ENCODE measurements at places on chromosomes 13 and 19.

- no peak for DNase-seq
These were observed 31.5 kb downstream of the ERCC5 start for GRCh38 chr13:102877303-102877702.

DNA sequence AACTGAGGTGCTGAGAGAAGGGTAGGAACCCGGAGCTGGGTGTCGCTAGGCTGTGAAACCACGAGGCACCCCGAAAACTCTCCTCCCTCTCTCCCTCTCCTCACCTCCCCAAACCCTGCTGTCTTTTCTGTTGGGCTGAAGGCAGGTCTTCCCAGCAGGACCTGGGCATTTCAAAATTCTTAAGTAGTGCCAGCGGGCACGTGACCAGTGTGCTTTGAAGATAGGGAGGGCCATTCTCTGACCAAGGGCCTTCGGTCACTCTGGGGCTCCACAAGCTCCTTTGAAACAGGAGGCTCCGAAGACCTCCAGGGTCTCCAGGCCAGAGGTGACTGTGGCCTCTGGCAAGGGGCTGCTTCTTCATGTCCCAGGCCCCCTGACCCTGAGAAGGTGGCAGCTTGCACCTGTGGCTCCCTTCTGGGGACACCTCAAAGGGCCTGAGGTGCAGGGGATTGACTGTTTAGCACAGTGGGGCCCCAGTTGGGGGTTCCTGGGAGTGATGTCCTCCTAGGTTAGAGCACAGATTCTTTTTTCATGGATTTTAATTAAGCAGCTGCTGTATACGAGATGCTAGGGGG, 48.3 kb downstream of the DNM2 start:
- DNase-seq = no peak

DNA sequence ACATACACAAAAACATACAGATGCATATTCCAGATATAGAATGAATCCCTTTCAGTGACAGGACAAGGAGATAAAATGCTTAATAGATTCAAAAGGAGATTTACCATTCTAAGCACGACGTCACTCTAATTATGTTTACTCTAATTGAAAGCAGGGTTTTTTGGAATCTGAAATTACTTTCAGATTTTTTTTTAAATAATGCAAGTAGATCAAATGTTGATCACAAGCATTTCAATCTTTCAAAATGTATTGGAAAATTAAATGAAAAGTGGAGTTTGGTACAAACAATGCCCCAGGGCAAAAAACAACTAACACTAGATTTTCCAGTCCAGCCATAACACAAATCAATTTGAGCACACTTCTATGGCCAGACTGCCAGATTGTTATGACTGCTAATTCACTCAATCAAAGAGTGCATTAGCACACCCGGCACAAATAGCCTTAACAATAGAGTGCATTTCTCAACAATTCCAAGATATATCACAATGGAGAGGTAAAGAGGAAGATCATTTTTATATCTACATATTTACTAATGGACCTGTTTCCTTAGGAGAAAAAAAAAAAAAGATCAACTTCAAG, 4.3 kb upstream of the DACH1 start:
- DNase-seq = no peak

- DNase-seq = no peak
These were observed 3.4 kb downstream of the CACNG6 start for GRCh38 chr19:53994811-53995210.

DNA sequence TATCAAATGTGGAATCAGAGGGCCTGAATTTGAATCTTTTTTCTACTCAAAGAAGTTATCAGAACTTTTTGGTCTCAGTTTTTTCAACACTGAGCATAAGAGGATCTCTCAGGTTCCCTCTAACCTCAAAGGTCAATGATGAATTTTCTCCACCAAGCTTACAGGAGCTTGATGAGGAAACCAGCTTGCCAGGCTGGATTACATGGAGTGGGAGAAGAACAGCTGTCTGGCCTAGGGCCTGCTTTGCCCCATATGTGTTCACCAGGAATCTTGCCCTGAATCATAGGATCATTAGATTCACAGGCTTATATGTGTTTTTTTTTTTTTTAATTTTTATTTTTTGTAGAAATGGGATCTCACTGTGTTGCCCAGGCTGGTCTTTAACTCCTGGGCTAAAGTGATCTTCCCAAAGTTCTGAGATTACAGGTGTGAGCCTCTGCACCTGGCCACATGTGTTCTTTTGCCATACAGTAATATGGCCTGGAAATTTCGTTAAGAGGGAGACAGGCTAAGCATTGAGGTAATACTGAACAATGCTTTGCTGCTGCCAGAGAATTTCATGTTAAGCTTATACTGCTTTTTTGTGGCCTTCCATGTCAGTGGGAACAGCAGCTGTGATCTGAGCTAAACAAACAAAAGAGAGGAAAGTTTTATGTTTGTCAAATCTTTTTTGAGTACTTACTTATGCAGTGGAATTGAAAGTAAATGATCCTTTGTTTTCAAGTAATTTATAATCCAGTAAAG, 110.6 kb downstream of the DNAJC3 start:
- no peak for DNase-seq

DNA sequence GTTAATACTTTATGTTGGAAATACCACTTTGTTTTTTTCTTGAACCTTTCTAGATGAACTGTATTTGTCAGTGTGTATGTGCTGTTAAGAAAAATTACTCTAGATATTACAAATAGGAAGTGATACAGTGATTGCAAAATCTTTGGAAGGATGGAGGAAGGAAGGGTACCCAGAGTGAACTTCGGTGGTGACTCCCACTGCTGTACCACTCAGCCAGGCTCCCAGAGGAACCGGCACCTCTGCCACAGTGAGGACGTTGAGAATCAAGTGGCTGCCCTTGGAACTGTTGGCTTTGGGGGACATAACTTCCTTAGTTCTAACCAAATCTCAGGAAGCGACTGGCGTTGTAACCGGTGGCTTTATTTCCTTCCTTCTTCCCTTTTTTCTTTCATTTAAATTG, 184.7 kb downstream of the PCCA start:
- no peak for DNase-seq

DNA sequence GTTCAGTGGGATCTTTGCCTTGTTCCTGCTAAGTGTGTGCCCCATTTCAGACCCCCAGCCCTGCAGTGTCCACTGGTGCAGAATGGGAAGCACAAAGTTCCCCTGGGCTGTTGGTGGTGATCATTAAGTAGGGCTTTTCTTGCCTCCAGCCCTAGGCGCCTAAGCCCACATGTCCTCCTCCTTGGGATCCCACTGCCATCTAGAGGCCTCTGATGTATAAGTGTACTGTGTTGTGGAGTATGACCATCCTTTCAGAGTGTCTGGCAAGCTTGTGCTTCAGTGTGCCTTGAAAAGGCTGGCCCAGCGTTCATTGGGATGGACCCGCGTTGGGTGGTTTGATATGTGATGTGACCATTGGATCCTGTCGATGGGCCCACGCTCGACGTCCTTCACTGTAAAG, 71.2 kb downstream of the WASF3 start:
- no peak for DNase-seq

- DNase-seq = no peak
These were observed 38.0 kb upstream of the TEX29 start for GRCh38 chr13:111282425-111282824.

- DNase-seq = peak; percentile 31
These were observed 24.6 kb upstream of the ZNF846 start for GRCh38 chr19:9793071-9793591.

- peak; percentile 16 for DNase-seq
These were observed 632.1 kb downstream of the DIAPH3 start for GRCh38 chr13:59531571-59532091.

GRCh38 chr19:10095622-10095947, 6.9 kb downstream of the ANGPTL6 start:
- DNase-seq = no peak

DNA sequence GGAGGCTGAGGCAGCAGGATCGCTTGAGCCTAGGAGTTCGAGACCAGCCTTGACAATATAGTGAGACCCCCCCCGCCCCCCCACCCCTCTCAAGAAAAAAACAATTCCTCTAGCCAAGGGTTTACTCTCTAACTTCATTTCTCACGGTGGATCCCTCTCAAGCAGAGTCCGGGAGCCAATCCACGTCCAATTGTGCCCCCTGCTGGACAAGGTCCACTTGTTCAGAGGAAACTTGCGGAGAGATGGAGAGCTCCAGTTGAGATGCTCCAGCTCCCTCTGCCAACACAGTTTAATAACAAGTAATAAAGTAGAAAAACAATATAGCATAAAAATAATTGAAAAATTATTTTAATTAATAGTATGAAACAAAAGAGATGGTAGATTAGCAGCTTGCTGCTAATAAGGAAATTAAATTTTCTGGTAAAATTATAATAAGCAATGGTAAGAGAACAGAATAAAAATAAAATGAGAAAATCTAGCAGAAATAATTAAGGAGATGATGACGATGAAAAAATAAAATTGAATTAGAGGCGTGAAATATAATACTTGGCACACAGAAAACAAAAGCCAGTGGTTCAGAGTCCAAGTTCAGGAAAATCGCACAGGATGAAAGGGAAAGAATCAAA, 14.5 kb upstream of the SIGLEC14 start:
- no peak for DNase-seq

GRCh38 chr19:17052439-17052838, 22.8 kb downstream of the HAUS8 start:
- no peak for DNase-seq

GRCh38 chr19:283395-283794, 7.8 kb downstream of the PLPP2 start:
- no peak for DNase-seq

DNA sequence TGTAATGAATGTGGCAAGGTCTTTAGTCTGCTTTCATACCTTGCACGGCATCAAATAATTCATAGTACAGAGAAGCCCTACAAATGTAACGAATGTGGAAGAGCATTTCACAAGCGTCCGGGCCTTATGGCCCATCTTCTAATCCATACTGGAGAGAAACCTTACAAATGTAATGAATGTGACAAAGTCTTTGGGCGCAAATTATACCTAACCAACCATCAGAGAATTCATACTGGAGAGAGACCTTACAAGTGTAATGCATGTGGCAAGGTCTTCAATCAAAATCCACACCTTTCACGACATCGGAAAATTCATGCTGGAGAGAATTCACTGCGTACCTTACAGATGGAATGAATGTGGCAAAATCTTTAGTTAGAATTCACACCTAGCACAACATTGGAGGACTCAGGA, 3.3 kb upstream of the ZNF880 start:
- no peak for DNase-seq

DNA sequence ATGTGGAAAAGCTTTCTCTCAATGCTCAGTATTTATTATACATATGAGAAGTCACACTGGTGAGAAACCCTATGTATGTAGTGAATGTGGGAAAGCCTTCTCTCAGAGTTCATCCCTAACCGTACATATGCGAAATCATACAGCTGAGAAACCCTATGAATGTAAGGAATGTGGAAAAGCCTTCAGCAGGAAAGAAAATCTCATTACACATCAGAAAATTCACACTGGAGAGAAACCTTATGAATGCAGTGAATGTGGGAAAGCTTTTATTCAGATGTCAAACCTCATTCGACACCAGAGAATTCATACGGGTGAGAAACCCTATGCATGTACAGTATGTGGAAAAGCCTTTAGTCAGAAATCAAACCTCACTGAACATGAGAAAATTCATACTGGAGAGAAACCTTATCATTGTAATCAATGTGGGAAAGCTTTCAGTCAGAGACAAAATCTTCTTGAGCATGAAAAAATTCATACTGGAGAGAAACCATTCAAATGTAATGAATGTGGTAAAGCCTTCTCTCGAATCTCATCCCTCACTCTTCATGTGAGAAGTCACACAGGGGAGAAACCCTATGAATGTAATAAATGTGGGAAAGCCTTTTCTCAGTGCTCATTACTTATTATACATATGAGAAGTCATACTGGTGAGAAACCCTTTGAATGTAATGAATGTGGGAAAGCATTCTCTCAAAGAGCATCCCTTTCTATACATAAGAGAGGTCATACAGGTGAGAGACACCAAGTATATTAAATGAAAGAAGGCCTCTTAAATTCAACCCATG, 34.4 kb downstream of the ZNF568 start:
- no peak for DNase-seq

GRCh38 chr19:43956827-43957226, 5.8 kb downstream of the ZNF221 start:
- DNase-seq = no peak

GRCh38 chr13:27489456-27489855, 39.1 kb upstream of the MTIF3 start:
- DNase-seq = no peak

- no peak for DNase-seq
These were observed 26.4 kb downstream of the DNM2 start for GRCh38 chr19:10744253-10744798.

GRCh38 chr13:36673838-36674326, at the start of gene SERTM1:
SERTM1 (plus strand) TSS chr13:36674020; CDS start chr13:36695079, 21,059 bp downstream.
- DNase-seq = no peak

DNA sequence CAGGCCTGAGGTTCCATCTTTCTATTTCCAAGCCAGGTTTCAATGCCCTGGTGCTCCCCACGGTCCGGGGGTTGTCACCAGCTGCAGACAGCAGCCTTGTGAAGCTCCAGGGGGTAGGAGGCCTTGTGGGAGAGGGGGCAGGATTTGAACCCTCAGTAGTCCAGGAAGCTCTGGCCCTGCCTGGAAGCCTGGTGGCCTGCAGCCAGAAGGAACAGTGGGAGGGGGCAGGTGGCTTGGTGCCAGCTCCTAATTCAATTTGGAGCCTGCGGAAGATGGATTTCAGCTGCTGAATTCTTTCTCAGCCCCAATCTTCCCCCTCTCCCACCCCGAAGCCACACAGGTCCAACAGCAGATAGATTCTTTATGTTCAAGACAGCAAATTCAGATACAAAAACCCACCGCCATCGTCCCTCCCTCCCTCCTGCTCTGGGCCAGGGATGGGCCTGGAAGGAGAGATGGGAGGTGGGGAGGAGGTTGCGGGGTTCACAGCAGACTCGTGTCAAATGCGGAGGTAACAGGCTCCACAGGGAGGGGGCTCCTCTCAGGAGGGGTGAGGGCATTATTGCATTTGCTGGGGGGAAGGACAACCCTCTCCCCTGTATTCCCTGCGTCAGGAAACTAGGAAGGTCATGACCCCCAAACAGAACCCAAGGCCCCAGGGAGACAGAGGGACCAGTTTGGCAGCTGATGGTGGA, 2.4 kb upstream of the PTGER1 start:
- no peak for DNase-seq

- no peak for DNase-seq
These were observed 12.0 kb downstream of the EBPL start for GRCh38 chr13:49679246-49679645.

DNA sequence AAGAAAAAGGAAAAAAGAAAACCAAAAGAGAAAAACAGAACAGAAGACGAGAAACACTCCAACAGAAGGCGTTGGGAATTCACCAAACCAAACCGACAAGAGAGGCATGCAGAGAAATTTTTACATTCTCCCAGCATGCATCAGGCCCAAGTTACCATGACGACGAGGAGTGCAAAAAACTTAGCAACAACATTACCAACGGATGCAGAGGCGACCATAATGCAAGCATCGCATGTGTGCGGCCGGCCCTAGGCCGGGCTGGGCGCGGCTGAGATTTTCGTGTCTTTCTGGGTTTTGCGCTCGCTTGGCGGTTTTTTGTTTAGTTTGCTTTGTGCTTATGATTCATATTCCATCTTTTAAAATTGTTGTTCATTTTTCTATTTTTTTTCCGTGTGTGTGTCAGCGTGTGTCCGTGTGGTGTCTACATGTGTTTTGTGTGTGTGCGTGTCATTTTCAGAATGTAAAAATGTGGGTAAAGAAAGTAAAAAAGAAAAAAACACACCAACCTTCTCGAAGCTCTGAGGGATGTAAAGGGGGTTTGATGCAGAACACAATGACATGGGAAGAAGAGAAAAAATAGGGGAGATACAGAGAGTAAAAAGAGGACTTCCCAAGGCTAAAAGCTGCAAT, 84.9 kb downstream of the PTPRS start:
- DNase-seq = no peak

- no peak for DNase-seq
These were observed 726 bp upstream of the UFM1 start for GRCh38 chr13:38348861-38349389.

GRCh38 chr13:76820759-76821158, 65.4 kb downstream of the KCTD12 start:
- DNase-seq = no peak

All from thoracic aorta (tissue), 2 donors.